Frontal cortex (tissue), 4 donors: ENCODE measurements at places on chromosomes 13 and 19. TPM values are rescaled to one million over a fixed set of nuclear protein-coding genes. Genes with fewer than 3 reads are reported as not detected.

Gene LYL1
- total RNA-seq = 2.9 TPM

Gene ZNF835
- total RNA-seq = 13.0 TPM

Gene KLK3
- total RNA-seq = not detected

Gene RFX1
- 1.2 TPM for total RNA-seq

Gene PRTN3
- 1.2 TPM for total RNA-seq

Gene PRR20B
- not detected for total RNA-seq

Gene SLC7A10
- 0.41 TPM for total RNA-seq

Gene GRK1
- total RNA-seq = under 0.01 TPM

Gene ZNF222
- 18.3 TPM for total RNA-seq

Gene HSPB6
- under 0.01 TPM for total RNA-seq

Gene ODAD3
- total RNA-seq = 0.41 TPM

Gene ACP7
- not detected for total RNA-seq

Gene ZNF559
- 42.8 TPM for total RNA-seq

Gene WDR88
- total RNA-seq = not detected

Gene UBE2L5
- total RNA-seq = not detected

Gene GNA15
- total RNA-seq = 0.82 TPM

Gene NCAN
- total RNA-seq = 162 TPM

Gene FOXA3
- total RNA-seq = not detected

Gene OLFM4
- 0.41 TPM for total RNA-seq

Gene GET3
- total RNA-seq = 85.2 TPM

Gene PSG11
- not detected for total RNA-seq

Gene CCL25
- total RNA-seq = 1.2 TPM

Gene ZIC2
- total RNA-seq = 2.4 TPM

Gene TSKS
- total RNA-seq = not detected

Gene C1QTNF9
- total RNA-seq = under 0.01 TPM
